ENCODE measurements at places on chromosomes 2 and 18.
A peak's percentile ranks its signal among the peaks of the same experiment; 100 is the strongest.

- DNase-seq, result no peak
Measured at GRCh38 chr18:45940724-45941123, 26.4 kb downstream of the EPG5 start.

GRCh38 chr18:48623468-48624235 is 84.8 kb downstream of the CTIF start:
- no peak for DNase-seq

DNA sequence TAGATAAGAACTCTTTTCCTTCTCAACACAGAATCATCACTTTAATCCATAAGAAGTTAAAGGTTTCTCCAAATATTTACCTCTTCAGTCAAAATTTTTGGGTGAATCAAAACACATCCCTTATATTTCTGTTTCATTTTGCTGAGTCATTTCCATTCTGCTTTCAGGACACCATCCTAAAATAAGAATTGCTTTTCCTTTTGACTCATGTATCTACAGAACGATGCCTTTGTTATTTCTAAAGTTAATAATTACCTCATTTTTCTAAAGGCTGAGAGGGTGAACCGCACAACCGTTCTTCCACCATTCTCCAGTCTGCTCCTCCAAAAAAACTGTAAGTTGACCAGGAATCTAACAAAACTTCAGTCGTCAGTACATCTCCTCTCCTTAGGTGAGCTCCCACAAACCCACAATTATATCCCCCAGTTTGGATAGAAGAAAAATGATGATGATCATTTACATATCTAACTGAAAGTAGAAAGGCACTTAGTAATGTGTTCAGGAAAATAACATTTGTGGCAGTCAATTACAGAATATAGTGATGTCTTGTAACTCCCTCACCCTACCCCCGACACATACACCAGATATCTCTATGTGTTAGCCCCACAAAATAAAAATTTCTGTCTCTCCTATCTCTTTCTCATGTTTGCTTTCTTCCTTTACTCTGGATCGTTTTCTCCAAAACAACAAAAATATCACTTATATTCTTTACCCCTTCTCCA is 162.5 kb downstream of the RAD51AP2 start:
- DNase-seq, result no peak

DNA sequence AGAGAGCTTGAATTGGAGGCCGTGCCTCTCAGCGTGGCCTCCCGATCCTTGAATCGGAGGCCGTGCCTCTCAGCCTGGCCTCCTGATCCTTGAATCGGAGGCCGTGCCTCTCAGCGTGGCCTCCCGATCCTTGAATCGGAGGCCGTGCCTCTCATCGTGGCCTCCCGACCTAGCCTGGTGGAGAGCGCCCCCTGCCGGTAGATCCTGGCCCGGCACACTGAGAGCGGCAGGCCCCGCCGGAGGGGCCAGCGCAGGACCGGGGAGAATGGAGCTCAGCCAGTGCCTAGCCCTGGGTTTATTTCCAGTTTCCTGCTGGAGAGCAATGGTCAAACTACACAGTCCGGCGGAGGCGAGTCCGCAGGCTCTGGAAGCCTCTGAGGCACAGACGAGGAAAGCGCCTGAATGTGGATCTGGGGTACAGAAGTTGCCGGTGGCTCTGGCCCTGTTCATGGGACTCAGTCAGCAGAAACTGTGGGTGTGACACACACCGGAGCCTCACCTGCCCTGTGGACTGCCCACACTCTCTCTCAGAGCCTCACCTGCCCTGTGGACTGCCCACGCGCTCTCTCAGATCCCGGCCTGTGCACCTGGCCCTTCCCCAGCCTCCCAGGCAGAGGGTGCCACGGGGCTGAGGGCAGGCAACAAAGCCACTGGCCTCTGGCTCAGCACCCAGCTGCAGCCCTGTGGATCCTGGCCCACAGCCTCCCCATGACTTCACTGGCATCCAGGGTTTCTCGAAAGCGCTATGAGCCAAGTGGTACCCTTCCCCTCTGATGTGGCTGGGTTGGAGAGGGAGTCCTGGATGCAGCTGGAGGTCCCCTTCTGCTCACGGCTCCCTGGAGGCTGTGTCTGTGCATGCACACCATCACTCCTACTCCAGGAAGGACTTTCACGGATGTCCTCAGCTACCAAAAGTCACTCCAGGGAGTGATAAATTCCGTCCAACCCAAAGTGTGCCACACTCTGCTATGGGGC is 1.5 kb downstream of the IL36B start:
- no peak for DNase-seq

GRCh38 chr18:46406539-46406932 is 250.5 kb downstream of the LOXHD1 start:
- DNase-seq, result peak; percentile 78

DNA sequence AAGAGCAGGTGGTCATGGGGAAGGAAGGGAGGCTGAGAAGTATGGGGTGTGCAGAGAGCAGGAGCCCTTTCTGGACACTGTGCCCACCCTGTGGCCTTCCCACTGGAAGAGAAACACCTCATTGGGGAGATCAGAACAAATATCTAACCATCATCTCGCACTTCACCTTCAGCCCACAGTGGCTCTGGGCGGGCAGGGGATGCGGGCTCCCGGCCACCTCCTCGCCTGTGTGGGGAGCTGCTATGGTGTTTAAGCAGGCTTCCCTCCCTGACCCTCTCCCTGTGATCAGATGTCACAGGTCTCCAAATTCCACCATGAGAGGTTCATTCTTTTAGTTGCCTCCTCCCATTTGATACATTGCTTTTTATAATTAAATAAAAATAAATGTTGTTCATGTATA is 5.0 kb downstream of the FBLN7 start:
- DNase-seq, result no peak

DNA sequence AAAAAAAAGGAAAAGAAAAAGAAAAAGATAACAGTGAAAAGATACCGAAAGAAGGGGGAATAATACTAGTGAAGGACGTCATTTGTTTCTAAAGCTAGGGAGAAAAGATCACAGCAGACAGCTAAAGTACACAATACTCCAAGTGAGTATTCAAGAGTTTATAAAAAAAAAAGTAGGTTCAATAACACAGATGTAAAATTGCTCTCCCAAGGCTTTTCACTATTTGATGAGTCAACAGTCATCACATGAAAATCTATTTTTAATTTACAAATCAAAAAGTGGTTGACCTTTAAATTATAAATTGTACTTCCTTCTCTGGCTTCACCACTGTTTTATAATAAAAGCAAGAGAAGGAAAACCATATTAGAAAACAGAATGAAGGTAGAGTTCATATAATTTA is 144.0 kb downstream of the ZRANB3 start:
- DNase-seq, result no peak

Data from DMS79 treated with DMSO at 0.1 percent for 48 hours (cell line).